ENCODE measurements at places on chromosomes 11 and 22.

GRCh38 chr11:2409126-2409525 is 8.6 kb downstream of the TSSC4 start:
- no peak for DNase-seq

DNA sequence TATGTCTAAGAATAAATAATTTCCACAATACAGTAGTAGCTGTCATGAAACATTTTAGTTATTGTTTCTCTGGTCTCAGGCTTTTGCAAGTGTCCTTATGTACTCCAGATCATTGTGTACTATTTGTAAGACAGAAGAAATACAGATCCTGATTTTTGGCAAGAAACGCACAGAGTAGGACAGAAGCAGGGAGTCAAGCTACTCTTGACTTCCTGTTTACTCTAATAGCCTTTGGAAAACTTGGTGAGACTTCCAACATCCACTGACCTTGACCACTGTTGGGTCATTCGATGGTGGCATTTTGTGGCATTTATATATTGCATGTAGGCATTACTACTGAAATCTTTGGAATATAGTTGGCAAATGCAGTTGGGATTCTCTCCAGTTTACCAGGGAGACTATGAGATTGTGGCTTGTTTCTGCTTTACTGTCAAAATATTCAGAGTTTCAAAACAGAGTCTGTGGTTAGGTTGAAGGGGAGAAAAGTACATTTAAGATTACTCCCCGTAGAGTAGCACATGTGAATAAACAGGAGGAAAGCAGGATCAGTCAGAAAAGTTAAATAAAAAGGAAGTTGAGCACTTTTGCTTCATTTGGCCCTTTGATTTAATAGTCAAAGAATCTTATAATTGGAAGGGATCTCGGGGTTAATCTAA is 726.1 kb upstream of the CCDC90B start:
- DNase-seq: no peak

DNA sequence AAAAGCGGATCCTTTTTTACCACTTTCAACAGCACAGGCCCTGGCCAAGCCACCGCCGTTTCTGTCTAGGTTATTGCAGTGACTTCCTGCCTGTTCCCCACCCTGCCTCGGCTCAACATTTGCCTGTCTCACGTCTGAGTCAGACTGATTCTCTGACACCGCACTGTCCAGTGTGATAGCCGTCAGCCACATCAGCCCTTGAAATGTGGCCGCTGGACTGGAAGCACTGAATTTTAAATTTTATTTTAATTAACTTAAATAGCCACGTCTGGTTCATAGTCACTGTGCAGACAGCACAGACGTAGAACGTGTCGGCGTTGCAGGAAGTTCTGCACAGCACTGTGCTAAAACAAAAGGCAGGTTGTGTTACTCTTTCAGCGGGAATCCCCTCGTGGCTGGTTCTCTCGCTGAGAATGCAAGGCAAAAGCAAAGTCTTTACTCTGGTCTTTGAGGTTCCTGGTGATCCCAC is 56.3 kb upstream of the ADSL start:
- DNase-seq: no peak

DNA sequence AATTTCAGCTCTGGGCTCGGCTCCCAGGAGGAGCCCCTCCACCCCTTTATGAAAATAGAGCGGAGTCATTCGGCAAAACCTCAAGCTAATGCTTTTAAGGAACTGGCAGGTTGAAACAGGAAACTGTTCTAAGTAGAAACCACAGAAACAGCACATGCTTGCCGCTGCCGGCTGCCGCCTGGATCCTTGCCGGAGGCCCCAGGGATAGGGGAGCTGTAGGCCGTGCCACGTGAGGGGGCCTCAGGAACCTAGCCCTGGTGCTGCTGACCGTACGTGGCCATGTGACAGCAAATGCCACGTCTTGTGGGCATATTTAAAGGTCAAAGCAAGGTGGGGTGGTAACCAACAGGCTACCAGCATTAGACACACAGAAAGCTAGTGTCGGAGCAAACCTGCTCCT is 77.9 kb upstream of the TIMP3 start:
- no peak for DNase-seq

DNA sequence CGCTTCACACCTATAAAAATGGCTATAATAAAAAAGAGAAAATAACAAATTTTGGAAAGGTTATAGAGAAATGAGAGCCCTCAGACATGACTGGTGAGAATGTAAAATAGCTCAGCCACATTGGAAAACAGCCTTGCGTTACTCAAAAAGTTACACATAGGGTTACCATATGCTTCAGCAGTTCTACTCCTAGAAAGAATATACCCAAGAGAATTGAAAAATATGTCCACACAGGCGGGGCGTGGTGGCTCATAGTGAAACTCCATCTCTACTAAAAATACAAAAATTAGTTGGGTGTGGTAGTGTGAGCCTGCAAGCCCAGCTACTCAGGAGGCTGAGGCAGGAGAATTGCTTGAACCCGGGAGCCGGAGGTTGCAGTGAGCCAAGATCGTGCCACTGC is 7.6 kb upstream of the JHY start:
- no peak for DNase-seq
